OCI-M1 (cell line): ENCODE measurements at places on chromosomes 6 and 20.

- DNase-seq, result no peak
Observed at GRCh38 chr6:158807515-158808441, 11.4 kb downstream of the EZR start.

- DNase-seq, result peak; percentile 70
Observed at GRCh38 chr6:14727494-14728395, 518.1 kb upstream of the JARID2 start.

GRCh38 chr20:59032713-59033059 lies 551 bp upstream of the ATP5F1E start:
- DNase-seq, result no peak

GRCh38 chr6:157768863-157769551 lies 54.0 kb upstream of the SNX9 start:
- no peak for DNase-seq

DNA sequence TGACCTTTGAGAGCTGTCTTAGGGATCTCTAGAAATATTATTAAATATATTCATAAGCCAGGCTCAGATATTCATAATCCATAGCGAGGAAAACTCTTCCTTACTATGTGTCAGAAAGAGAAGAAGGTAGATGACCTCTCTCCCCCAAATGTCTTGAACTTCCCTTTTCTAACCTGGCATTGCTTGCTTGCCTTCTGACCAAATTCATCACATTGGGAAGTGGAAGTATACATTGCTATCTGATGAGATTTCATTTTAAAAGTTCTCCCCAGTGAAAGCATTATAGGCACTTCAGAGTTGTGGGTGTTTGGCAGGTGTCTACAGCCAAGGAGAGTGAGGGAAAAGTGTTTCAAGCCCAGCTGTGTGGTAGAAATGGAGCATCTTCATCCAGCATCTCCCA lies 197.3 kb downstream of the ZFAND3 start:
- DNase-seq, result peak; percentile 59

- DNase-seq, result no peak
Observed at GRCh38 chr6:126718600-126719327, 378.8 kb downstream of the CENPW start.

DNA sequence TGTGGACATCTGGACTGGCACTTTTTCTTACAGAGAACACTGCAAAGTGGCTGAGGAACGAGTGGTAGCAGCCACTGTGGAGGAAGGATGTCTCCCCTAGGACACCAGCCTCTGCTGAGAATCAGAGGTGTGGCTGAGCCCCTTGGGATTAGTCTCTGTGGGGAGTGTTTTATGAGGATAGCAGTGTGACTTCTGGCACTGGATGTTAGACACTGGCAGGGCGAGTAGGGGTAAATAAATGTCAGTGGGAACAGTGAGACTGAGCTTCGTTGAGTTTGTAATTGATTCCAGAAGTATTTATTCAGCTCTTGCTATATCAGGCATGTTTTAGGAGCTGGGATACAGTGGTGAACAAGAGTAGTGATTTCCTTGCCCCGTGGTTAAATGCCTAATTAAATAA lies 124.0 kb downstream of the JARID2 start:
- no peak for DNase-seq

DNA sequence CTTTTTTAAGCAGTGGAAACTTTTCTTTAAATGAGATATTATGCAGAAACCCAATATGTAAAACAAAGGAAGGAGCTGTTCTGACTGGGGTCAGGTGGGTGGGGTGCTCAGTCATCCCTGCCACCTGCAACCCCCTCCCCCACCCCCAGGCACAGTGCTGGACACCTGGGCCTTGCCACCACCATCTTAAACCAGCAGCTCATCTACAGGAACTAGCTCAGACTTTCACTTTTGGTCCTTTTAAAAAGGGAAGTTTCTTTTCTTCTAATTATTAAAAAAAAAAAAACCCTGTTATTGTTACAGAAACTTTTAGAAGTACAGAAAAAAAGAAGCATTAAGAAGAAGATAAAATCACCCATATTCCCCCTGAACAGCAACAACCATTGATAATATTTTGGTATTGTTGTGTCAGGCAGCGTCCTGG lies 37.1 kb downstream of the PPP1R16B start:
- peak; percentile 72 for DNase-seq

- DNase-seq, result no peak
Observed at GRCh38 chr6:117265410-117266256, at the start of gene VGLL2. TSS of gene VGLL2 (plus strand) at chr6:117265558. CDS start at chr6:117265764, 206 bp downstream.

- DNase-seq, result no peak
Observed at GRCh38 chr6:160285541-160286105, 27.0 kb upstream of the SLC22A2 start.

- DNase-seq, result no peak
Observed at GRCh38 chr6:168119539-168119938, 40.5 kb upstream of the FRMD1 start.

DNA sequence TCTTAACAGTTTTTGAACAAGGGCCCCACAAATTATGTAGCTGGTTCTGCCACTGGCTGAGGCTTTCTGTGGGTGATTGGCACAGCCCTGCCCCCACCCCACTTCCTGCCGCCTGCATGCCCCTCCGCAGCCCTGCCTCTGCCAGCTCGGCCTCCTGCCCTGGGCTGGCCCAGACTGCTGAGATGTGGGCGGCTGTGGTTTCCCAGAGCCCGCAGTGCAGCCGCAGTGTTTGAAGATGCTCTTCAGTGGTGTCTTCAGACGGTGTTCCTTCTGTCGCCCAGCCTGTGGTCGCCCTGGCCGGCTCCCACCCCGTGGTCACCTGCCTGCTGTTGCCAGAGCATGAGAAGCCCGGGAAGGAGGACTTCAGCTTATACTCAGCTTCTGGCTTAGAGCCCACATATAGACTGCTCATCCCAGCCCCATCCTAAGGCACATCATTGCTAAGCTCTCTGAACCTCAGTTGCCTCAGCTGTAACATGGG lies 154.3 kb downstream of the VEGFA start:
- peak; percentile 47 for DNase-seq

- DNase-seq, result peak; percentile 43
Observed at GRCh38 chr20:19626896-19627295, 131.2 kb upstream of the RIN2 start.
